ENCODE measurements at places on chromosomes 2 and 18.

- DNase-seq = peak; percentile 14
These were observed 64.7 kb upstream of the KLF7 start for GRCh38 chr2:207230261-207231105.

DNA sequence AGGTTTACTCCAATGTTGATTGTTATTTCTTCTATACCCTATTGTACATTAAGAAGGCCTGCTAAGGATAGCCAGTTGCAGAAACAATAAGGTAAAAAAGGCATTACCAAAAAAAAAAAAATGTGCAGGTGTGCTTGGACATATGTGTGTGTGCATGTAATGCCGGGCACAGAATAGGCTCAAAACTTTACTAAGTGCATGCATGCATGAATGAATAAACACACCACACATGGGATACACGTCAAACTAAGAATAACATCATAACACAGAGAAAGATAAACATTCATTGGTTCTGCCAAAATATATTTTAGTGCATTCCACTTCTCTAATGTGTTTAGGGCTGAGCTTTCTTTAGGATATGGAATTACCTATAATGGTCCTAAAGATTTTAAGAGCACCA lies 298.2 kb downstream of the TCF4 start:
- no peak for DNase-seq

DNA sequence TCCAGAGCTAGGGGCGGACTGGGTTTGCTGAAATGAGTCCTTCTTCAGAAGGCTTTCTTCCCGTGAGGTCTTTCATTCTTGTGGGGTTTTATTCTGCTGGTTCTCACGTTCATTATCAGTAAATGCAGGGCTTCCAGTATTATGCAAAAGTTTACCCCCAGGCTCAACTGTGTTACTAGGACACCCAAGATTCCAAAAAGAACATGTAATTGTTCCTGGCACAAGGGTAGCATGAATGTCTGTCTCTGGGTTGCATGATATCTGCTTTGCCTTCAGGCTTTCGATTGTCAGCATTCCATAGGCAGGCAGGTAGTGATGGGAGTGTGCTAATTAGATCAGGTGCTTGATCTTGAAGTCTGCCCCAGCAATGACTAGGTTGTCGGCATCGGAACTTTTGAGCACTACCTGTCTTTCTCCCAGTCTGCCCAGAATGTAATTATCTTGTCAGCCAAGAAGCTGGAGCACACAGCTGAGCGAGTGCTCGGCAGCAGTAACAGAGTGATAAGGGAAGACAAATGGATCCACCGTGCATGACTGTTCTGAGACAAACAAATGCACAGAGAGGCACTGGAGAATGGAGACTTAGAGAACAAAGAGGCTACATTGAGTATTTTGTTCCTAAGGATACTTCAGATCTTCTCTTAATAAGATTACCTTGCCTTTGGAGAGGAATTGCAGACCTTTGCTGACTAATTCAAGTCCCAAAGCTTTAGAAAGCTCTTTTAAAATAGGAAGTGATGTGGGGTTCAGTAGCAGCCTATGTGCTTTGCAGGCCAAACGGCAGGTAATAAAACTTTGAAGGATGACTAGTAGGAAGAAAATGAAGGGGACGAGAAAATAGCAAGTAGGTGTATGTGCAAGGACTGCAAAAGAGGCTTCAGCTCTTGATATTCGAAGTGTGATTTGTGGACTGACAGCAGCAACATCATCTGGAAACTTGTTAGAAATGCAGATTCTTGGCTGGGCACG lies 41.9 kb downstream of the ITGB6 start:
- DNase-seq = no peak

DNA sequence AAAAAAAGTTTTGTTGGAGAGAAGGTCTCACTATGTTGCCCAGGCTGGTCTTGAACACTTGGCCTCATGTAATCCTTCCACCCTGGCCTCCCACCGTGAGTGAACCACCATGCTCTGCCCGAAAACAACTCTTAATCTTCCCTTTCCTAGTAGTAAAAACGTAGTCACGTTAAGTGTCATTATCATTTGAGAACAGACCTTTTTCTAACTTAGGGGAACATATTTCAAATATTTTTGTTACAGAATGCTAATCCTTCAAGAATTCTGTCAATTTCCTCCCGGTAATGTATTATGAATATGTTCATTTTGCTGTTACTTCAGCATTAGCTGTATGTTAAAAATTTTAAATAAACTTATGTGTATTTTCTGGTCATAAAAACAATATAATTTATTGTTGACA lies 49.7 kb downstream of the MTA3 start:
- DNase-seq = no peak

DNA sequence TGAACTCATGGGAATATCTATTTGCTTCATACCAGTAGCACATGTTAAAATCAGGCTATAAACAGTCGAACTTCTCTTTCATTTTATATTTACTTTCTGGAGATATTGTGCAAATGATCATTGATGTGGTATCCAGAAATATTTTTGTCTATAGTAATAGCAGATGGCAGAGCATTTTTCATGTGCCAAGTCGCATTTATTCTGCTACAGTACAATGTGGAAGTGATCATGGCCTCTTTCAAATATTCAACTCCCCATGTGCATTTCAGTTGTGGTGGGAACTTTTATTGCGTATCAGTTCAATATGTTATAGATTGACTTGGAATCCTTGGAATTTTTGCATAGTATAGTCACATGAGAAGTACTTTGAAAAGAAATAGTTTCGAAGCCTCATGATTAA lies 57.4 kb downstream of the RHBDD1 start:
- no peak for DNase-seq

GRCh38 chr2:96913398-96914202 lies 43.7 kb upstream of the SEMA4C start:
- peak; percentile 61 for DNase-seq

GRCh38 chr2:98601532-98602132 lies 6.7 kb downstream of the COA5 start:
- peak; percentile 15 for DNase-seq

DNA sequence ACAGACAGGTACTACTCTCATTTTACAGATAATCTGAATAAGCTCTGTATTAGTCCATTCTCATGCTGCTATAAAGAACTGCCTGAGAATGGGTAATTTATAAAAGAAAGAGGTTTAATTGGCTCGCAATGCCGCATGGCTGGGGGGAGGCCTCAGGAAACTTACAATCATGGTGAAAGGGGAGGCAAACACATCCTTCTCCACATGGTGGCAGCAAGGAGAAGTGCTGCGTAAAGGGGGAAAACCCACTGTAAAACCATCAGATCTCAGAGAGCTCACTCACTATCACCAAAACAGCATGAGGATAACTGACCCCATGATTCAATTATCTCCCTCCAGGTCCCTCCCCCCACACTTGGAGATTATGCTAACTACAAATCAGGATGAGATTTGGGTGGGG lies 254.4 kb downstream of the KCNE4 start:
- no peak for DNase-seq

DNA sequence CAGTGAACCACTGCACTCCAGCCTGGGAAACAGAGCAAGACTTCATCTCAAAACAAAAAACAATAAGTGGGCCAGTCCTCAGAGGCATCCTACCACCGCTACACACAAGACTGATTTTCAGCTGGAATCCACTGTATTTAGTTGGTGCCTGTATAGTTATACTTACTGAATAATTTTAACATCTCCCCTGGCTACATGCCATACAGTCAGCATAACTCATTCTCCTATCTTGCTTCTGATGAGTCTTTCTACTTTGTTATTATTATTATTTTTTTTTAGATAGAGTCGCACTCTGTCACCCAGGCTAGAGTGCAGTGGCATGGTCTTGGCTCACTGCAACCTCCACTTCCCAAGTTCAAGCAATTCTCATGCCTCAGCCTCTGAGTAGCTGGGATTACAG lies 19.9 kb upstream of the CAB39 start:
- DNase-seq = no peak

Data from CD4-positive, alpha-beta T cell treated with Interleukin-12 subunit alpha and Interleukin-12 subunit beta, for 1 hour (primary cell).